Renal cortex interstitium (tissue), 15 donors: ENCODE measurements at places on chromosomes 7 and 10. TPM values are rescaled to one million over a fixed set of nuclear protein-coding genes. Genes with fewer than 3 reads are reported as not detected.

NDUFA5 gene
- 243 TPM for polyA plus RNA-seq

SYPL1 gene
- polyA plus RNA-seq: 132 TPM

CFAP58 gene
- 0.47 TPM for polyA plus RNA-seq

ZNF33A gene
- 53.8 TPM for polyA plus RNA-seq

NEURL1 gene
- polyA plus RNA-seq: 2.4 TPM

DNA sequence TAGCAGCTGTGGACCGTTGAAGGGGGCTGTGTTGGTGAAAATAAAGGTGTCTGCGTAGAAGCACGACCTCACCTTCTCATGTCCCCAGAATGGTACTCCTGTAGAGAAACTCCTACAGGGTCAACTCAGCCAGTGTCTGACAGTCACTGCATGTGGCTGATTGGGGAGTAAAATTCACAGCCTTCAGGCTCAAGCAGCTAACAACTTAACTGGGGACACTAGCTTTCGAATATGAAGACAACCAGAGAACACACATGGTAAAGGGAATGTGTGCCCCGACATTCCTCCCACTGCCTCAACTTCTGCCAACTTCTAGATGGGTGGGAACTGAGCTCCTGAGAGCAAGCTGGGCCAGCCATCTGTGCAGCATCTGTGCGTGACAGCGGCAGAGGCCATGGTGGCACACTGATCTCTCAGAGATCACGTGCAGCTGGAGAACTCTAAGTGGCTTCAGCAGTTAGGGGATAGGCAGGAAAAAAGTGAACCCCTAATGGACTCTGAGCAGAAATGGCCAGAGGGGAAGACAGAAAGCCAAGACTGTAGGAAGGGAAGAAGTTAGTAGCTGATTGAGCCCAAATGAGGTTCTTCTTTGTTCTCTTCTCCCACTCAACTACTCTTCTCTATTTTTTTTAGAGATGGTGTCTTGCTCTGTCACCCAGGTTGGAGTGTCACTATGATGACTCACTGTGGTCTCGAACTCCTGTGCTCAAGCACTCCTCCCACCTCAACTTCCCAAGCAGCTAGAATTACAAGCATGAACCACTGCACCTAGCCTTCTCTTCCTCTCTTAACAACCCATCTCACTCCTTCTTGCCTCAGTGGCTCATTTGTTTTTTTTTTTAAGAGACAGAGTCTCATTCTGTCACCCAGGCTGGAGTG lies 280.8 kb downstream of the ZEB1 start:
- no peak for DNase-seq

DNA sequence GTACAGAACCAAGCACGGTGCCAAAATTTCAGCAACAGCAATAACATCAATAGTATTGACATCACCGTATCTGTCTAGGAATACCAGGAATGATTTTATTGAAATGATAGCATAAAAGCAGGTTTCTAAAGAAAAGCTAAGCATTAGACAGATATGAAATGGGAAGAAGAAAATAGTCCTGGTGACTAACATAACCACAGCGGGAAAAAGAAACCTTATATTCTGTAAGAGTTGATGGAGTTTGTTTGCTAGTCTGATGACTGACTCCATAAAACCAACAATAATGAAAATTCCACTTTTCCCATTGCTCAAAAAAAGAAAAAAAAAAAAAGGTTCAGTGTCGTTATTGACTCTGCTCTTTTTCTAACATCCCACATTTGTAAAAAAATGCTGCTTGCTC lies 668.3 kb downstream of the IPMK start:
- no peak for DNase-seq

DNA sequence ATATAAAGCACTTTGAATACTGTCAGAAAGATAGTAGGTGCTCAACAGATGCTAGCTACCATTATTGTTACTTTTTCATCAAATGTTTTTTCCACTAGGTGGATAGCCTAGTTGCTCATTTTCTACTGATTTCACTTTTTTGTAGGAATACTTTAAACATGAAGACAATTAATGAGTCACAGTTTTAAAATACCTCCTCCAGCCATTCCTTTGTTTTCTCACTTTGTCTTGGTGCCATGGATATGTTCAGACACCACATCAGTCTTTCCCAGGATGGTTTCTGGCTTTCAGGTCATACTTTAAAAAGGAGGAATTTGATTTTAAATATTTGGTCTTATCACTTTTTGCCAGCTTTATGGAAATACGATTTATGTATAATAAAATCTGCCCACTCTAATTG lies 147.1 kb upstream of the MGMT start:
- DNase-seq: no peak

DNA sequence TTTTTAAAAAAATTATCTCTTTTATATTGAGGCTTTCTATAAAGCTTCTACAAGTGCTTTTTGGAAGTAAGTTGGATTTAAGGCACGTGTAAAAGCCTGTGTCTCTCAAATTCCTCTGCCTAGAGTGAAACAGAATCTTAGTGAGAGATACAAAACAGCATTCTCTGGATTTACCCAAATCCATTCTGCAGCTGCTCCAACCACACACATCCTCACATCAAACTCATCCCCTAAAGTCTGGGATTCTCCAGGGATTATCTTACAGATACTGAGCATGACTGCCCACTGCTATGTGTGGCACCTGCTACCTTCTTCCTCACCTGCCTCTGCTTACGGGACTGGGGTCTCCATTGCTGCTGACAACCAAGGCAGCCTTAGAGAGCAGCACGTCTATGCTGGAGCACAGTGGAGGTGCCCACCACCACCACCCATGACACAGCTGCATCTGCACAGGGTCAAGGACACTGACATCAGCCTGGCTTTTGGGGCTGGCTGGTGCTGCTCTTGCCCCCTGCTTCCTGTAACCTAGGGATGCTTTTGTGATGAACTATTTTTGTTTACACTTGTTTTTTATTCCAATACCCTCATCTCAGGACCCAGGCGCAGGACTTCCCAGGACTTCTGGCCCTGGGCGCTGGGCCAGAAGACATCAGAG lies 139.2 kb upstream of the NAMPT start:
- DNase-seq: no peak

DNA sequence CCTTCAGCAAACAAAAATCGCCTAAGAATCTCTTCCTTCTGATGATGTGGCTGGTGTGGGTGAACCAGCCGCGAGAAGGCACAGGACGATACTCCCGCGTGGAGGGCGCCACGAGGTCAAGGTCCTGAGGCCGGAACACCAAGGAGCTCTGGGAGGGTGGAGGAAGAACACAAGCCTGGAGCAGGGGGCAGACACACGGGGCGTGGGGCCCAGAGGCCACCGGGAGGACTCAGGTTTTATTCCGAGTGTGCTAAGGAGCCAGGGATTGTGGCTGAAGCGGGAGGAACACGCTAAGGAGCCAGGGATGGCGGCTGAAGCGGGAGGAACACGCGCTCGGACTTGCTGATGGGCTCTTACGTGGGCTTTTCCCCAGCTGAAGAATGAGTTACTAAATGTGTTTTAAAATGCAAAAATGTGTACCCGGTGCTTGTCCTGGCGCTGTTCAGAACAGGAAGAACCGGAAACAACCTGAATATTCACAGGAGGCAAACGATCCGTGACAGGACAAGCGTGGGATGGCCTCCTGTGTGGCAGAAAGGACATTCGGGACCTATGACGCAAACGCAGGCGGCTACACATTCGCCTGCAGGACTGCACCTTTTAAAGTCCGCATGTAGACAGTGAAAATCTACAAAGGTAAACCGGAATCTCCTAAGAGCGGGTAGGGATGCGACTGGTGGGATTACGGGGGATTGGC lies 64.0 kb downstream of the MAD1L1 start:
- DNase-seq: peak; percentile 63

DNA sequence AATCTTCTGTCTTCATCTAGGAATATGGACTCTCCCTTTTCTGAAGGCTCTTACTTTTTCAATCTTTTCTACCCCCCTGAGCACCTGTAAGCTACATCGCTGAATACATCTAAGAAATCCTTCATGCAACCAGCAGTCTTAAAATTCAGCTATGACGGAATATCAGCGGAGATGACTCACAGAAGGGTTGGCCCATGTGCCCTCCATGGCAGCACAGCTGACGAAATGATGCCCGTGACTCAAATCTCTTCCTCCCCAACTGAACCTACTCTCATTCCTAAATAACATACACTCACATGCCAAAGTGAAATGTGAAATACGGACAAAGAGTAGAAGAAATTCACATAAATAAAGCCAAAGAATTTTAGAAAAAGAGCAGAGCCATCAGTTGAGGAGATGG lies 30.3 kb upstream of the NCAPG2 start:
- DNase-seq: no peak

- DNase-seq: no peak
Observed at GRCh38 chr10:119377451-119377957, 165.0 kb downstream of the RGS10 start.

DNA sequence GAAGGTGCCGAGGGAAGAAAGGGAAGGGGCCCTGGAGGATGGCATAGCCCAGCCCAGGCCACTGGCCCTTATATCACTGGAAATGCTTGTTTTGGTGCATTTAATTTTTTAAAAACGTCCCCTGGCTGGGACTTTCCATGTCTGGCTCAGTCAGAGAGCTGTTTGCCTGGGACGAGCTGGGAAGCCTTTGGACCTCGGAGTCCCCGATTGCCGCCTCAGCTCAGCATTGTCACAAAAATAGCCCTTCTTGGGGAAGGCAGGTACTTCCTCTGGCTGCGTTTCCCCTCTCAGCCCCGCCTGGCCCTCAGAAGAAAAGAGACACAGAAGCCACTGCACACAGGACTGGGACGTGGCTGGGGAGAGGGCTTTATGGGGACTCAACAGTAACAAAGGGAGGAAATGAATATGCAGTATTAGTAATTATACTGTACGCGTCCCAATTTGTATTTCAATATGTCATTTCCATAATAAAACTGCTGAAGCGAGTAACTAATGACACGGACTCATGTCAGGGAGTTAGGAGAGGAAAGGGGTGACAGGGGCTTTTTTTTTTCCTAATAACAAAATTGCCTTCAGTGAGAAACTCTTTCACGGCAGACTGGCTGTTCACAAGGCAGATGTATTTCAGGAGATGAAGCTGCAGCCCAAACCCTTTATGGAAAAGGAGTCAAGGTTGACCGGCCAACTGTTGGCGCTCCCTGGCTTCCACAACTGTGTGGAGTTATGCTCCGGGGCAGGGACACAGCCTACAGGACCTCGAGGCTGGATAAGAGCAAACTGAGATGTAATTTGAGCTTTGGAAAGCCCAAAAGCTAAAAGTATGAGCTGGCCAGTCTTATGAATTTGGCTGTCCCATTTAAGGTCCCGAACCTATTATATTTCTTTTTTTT lies 31.0 kb upstream of the MXI1 start:
- no peak for DNase-seq

DNA sequence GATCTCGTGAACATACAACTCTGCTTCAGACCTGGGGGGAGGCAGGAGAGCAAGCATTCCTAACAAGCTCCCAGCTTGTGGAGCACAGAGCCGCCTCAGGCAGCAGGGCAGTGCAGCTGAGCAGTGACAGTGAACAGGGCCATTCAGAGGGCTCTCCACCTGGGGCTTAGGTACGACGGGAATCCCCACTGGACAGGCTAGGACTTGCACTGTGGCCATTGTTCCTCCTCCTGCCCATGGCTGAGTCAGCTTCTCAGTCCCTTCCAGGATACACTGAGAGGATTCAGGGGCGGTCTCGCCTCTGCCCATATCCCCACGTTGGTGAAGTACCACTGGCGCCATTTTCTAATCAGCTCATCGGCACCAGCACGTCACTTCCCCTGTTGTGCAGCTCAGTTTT lies 71.1 kb downstream of the FIGNL1 start:
- no peak for DNase-seq

DNA sequence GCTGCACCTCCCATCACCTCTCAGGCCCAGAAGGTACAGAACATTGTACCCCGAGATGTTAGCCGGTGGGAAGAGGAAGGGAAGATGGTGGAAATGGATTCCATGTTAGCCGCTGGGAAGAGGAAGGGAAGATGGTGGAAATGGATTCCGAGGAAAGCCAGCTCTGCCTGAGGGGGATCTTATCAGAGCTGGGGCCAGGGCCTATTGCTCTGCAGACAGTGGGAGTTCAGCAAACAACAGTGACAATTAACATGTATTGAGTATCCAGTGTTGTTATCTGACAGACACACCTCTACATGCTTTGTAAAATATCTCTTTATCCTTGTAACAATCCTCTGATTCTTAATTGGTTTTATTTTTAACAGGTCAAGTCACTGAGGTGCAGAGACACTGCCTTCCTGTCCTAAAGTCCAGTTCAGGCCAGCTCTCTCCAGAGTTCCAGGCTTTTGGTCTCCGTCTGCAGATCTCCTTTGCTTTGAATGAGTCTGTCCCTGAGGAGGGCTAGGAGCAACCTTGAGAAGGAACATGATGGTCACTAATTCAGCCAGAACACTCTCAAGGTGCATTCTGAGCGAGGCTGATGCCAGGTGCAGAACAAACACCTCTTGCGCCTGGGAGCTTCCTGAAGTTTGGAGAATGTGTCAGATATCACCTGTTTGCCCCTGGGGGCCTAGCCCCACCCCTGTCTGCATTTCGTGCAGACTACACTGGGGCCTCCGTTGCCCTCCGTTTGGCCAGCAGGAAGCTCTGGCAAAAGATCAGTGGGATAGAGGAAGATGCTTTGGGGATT lies 82.4 kb upstream of the PODXL start:
- no peak for DNase-seq

- DNase-seq: no peak
Observed at GRCh38 chr7:139367438-139368155, 7.9 kb downstream of the LUC7L2 start.

GRCh38 chr7:16923019-16923418 lies 41.2 kb upstream of the AGR3 start:
- DNase-seq: no peak
